Glomerular endothelial cell (primary cell): ENCODE measurements at places on chromosomes 2 and 18. TPM values are rescaled to one million over a fixed set of nuclear protein-coding genes. Genes with fewer than 3 reads are reported as not detected.

GRCh38 chr2:150571121-150571520, 83.7 kb upstream of the RND3 start:
- no peak for DNase-seq

- DNase-seq: no peak
These were observed 22.2 kb downstream of the ACVR2A start for GRCh38 chr2:147867050-147867449.

DNA sequence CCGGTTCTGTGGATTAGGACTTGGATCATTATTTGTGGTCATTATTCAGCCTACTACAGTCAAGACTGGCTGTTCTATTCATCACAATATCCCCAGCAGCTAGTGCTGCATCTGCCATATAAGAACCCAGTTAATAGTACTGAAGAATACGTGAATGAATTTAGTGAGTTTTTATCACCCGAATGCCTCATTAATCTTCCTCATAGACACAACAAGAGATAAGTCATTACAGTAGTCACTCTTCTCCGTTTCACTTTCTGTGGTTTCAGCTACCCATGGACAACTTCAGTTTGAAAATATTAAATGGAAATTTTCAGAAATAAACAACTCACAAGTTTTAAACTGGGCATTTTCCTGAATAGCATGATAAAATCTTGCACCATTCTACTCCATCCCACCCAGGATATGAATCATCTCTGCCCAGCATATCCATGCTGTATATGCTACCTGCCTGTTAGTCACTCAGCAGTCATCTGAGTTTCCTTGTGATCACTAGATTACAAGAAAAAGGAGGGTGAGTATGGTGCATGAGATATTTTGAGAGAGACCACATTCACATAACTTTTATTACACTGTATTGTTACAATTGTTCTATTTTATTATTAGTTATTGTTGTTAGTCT, 363.7 kb upstream of the CHAC2 start:
- no peak for DNase-seq

DNA sequence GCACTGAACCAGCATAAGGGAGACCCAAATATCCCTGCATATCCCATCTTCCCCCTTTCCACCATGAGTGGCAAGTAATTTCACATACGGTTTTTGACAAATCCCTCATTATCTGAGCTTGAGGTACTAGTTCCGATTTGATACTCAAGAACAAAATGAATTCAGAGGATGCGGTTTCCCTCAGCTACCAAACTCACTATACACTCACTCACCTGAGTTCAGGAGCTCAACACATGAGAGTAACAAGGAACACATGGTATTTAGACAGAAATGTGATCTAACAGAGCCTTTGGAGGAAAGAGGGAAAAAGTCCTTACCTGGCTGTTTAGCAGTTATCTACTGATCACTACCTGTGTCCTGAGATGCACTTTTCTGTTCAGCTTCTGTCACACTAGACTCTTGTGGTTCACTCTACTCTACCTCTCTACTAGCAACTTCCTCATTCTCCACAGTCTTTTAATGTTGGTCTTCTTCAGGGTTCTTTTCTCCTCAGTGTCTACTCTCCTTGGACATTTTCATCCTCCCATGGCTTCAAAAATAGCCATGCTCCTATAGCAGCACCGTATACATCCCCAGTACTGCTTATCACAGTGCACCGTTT, 25.1 kb downstream of the ASXL2 start:
- no peak for DNase-seq

GRCh38 chr2:176088048-176088936, 4.2 kb upstream of the HOXD13 start:
- no peak for DNase-seq

DNA sequence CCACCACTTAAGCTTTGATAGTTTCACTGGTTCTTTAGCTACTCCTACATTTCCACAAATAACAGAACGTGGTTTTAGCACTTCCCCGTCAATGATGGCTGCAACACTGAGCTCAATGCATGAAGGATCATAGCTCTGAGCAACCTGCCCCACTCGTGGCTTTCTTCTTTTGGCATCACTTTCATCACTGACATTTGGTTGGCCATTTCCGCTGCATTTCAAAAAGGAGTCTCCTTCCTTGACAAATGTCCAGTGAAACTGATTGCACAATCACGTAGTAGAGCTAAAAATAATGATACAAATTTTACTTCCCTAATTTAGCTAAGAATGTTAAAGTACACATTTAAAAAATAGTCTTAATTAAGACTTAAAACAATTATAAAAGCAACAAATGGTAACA, 205.2 kb upstream of the HDAC4 start:
- no peak for DNase-seq

ATP6V1B1 gene
- not detected in 2 replicates for total RNA-seq

CHST9 gene
- 0.05 TPM in 1 of 2 replicates, not detected in the other for total RNA-seq
